Uterus (tissue), 4 donors: ENCODE measurements at places on chromosomes 6 and 20. TPM values are rescaled to one million over a fixed set of nuclear protein-coding genes. Genes with fewer than 3 reads are reported as not detected.
A peak's percentile ranks its signal among the peaks of the same experiment; 100 is the strongest.

GRCh38 chr20:6657904-6658303 lies 109.6 kb upstream of the BMP2 start:
- no peaks in the 10 kb centered on the region for H3K4me1 ChIP-seq
- DNase-seq: no peak
- no peak overlapping the region for H3K4me3 ChIP-seq
- no peaks in the 10 kb centered on the region for H3K36me3 ChIP-seq
- H3K27me3 ChIP-seq: no peaks in the 10 kb centered on the region

- no peak overlapping the region for H3K27ac ChIP-seq
- no peaks in the 10 kb centered on the region for H3K36me3 ChIP-seq
- H3K4me1 ChIP-seq: peaks cover 5% of the 10 kb centered on the region
- no peaks in the 10 kb centered on the region for H3K27me3 ChIP-seq
- no peak for DNase-seq
- no peak overlapping the region for H3K4me3 ChIP-seq
Measured at GRCh38 chr6:129753422-129753821, 43.4 kb upstream of the ARHGAP18 start.

- H3K36me3 ChIP-seq: no peaks in the 10 kb centered on the region
- H3K27me3 ChIP-seq: no peaks in the 10 kb centered on the region
- H3K4me3 ChIP-seq: no peak overlapping the region
- H3K27ac ChIP-seq: no peak overlapping the region
- DNase-seq: no peak
Measured at GRCh38 chr6:27448456-27448855, 24.4 kb downstream of the ZNF184 start.

- no peak for DNase-seq
- H3K4me3 ChIP-seq: no peak overlapping the region
- no peaks in the 10 kb centered on the region for H3K4me1 ChIP-seq
- H3K36me3 ChIP-seq: no peaks in the 10 kb centered on the region
- no peaks in the 10 kb centered on the region for H3K27me3 ChIP-seq
Measured at GRCh38 chr6:169363590-169363989, 109.9 kb upstream of the THBS2 start.

GRCh38 chr6:52887910-52888524 lies 21.5 kb downstream of the GSTA3 start:
- no peaks in the 10 kb centered on the region for H3K36me3 ChIP-seq
- no peaks in the 10 kb centered on the region for H3K4me1 ChIP-seq
- H3K27ac ChIP-seq: no peak overlapping the region
- no peak overlapping the region for H3K4me3 ChIP-seq

DNA sequence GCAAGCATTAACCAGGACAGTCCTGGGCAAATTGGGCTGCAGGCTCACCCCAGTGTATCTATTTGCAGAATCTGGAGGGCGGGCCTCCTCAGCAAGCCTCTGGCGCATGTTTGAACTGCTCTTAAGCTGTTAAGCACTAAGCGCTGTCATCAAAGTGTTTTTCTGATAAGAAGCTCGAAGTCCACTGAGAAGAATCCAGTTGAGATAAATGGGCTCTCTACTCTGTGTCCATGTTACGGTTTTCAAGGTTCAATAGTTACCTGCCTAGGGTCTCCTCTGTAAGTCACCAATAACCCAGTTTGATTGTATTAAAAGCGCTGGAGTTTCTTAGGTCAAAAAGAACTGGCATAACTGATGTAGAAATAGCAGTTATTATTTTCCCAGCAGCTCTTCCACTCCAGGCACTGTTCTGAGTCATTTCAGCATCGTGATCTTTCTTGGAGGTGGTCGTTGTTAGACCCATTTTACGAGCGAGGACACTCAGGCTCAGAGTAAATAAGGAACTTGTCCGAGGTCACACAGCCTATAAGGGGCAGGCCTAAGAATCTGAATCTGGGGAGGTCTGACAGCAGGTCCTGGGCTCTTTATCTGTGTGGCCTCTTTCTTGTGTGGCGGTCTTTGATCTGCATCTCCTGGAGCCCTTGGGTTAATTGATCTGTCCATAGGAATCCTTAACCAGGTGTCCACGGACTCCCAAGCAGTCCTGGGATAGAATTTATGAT lies 207.4 kb upstream of the ZNF217 start:
- DNase-seq: no peak
- H3K4me3 ChIP-seq: no peak overlapping the region
- no peak overlapping the region for H3K27ac ChIP-seq
- H3K27me3 ChIP-seq: no peaks in the 10 kb centered on the region
- no peaks in the 10 kb centered on the region for H3K36me3 ChIP-seq

GRCh38 chr20:8858181-8858787 lies 210.6 kb upstream of the PLCB4 start:
- H3K36me3 ChIP-seq: no peaks in the 10 kb centered on the region
- H3K27me3 ChIP-seq: no peaks in the 10 kb centered on the region
- no peak overlapping the region for H3K4me3 ChIP-seq
- no peak overlapping the region for H3K27ac ChIP-seq
- DNase-seq: peak; percentile 21
- no peaks in the 10 kb centered on the region for H3K4me1 ChIP-seq

DNA sequence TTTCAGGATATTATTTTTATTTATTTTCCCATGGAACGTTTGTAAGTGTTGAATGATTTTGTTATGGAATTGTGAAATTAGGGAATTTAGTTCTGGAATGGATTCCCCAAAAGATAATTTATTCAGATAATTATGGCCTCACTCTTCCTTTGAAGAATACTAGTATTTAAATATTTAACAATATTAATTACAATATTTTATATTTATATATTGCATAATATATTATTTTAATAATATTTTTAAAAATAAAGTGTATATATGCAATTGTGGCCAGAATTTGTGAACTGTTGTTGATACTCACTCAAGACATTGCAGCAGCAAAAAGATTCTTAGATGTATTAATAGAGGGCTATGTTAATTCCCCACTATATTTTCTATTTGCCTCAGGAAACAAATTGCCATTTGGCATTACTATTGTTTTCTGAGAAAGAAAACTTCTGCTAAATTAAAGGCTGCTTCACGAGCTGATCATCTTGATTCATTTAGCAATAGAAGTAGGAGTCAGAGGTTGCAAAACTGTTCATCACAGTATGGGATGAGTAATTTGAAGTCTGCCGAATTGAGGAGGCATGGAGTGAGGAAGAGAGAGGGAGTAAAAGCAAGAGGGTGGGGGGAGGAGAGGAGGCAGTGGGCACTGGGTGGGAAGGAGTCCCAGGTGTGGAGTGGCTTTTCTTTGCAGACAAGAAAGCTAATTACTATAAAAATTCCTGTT lies 729.2 kb downstream of the DHX35 start:
- H3K36me3 ChIP-seq: no peaks in the 10 kb centered on the region
- H3K27ac ChIP-seq: no peak overlapping the region
- no peak overlapping the region for H3K4me3 ChIP-seq
- H3K4me1 ChIP-seq: no peaks in the 10 kb centered on the region
- H3K27me3 ChIP-seq: no peaks in the 10 kb centered on the region

DNA sequence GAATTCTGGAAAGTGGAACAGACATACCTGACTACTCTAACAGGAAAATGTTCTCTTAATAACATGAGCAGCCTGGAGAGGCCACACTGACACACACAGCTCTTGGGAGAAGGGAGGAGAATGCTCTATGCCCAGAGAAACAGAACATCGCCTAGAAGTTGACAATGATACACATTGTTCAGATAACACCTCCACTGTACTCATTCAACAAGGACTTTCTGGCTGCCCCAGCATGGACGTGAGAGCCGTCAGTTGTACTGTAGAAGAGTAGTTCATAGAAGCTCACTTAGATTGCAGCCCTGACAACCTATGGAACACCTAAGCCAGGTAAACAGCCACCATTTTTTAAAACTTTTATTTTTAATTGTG lies 28.9 kb downstream of the BMP7 start:
- peaks cover 5% of the 10 kb centered on the region for H3K4me1 ChIP-seq
- no peaks in the 10 kb centered on the region for H3K36me3 ChIP-seq
- H3K27me3 ChIP-seq: no peaks in the 10 kb centered on the region
- DNase-seq: no peak

GRCh38 chr20:32796383-32796948 lies 23.3 kb upstream of the MAPRE1 start:
- H3K4me1 ChIP-seq: no peaks in the 10 kb centered on the region
- H3K27me3 ChIP-seq: no peaks in the 10 kb centered on the region
- H3K27ac ChIP-seq: no peak overlapping the region
- H3K36me3 ChIP-seq: no peaks in the 10 kb centered on the region
- no peak for DNase-seq

- H3K4me1 ChIP-seq: peaks cover 8% of the 10 kb centered on the region
- no peaks in the 10 kb centered on the region for H3K27me3 ChIP-seq
- no peaks in the 10 kb centered on the region for H3K36me3 ChIP-seq
- H3K4me3 ChIP-seq: no peak overlapping the region
- H3K27ac ChIP-seq: no peak overlapping the region
Measured at GRCh38 chr6:7911345-7911725, 747 bp upstream of the TXNDC5 start.

GRCh38 chr6:157229713-157230112 lies 93.6 kb downstream of the TMEM242 start:
- no peak for DNase-seq
- H3K27me3 ChIP-seq: no peaks in the 10 kb centered on the region
- no peak overlapping the region for H3K27ac ChIP-seq
- no peak overlapping the region for H3K4me3 ChIP-seq

DNA sequence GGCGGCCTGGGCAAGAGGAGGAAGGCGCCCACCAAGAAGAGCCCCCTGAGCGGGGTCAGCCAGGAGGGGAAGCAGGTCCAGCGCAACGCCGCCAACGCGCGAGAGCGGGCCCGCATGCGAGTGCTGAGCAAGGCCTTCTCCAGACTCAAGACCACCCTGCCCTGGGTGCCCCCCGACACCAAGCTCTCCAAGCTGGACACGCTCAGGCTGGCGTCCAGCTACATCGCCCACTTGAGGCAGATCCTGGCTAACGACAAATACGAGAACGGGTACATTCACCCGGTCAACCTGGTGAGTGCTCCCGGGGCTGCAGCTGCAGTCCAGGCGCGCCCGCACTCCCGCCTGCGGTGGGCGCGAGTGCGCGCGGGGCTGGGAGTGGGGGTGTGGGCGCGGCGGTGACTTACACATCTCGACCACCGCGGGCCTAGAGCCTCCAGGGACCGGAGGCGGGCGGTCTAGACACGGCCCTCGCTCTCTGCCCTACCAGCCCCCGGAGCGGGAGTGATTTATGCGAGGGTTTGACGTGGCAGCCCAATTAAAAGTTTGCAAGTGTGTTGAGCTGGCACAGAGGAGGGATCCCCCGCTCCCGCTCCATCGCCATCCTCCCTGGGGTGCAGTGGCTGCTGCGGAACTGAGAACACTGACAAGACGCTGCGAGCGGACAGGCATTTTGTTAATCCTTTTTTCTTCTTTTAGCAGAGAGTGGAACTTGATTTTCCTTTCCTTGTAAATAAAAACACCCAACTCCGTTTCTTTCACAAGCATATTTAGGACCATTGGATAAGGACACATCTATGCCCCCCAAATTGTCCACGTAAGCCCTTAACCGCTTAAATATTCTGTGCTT lies 867 bp downstream of the TCF21 start:
- no peaks in the 10 kb centered on the region for H3K4me1 ChIP-seq
- peak overlapping the region; percentile 85 for H3K27ac ChIP-seq
- DNase-seq: peak; percentile 33

DNA sequence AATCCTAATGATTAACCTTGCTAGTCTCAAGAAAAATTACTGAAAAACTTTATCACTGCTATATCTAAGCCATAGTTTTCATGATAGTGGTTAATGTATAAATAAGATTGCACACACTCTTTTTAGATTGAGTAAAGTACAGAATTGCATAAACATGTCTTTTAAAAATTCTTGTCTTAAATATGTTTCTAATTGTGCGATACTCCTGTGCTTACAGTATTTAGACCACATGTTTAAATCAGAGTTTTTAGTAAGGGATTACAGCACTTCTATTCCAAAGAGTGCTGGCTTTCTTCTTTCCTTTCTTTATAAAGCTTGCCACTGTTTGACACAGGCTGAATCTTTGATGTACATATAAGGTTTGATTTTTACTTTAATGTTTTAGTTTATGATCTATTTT lies 36.8 kb upstream of the RGS17 start:
- no peak for DNase-seq
- no peak overlapping the region for H3K4me3 ChIP-seq
- H3K27me3 ChIP-seq: no peaks in the 10 kb centered on the region
- H3K4me1 ChIP-seq: no peaks in the 10 kb centered on the region

GRCh38 chr20:48691523-48691922 lies 136.3 kb downstream of the PREX1 start:
- no peak for DNase-seq
- H3K36me3 ChIP-seq: no peaks in the 10 kb centered on the region
- no peaks in the 10 kb centered on the region for H3K4me1 ChIP-seq
- H3K4me3 ChIP-seq: no peak overlapping the region
- H3K27me3 ChIP-seq: no peaks in the 10 kb centered on the region

DNA sequence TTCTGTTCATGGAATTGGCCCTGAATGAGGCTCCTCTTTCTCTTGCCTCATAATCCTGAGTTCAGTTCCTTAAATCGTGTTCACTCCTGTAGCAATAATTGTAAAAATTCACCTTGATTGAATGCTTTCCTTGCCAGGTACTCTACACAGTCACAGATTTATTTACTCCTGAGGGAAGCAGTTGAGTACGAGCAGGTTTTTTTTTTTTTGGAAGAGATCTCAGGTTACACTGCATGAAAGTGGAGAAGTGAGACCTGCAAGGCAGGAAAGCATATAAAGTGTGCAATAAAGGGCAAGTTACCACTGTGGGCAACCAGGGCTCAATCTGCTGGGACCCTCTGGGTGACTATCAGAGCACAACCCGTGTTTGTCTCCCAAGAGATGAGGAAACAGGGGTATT lies 93.0 kb upstream of the DOK5 start:
- no peak for DNase-seq
- H3K36me3 ChIP-seq: no peaks in the 10 kb centered on the region
- no peak overlapping the region for H3K4me3 ChIP-seq
- H3K27ac ChIP-seq: no peak overlapping the region

GRCh38 chr6:2476376-2476775 lies 231.0 kb upstream of the GMDS start:
- DNase-seq: no peak
- H3K36me3 ChIP-seq: no peaks in the 10 kb centered on the region
- H3K4me3 ChIP-seq: no peak overlapping the region
- H3K27ac ChIP-seq: no peak overlapping the region

Gene POLH
- total RNA-seq: 5.4 TPM

Gene GTSF1L
- total RNA-seq: not detected

Gene KCNQ2
- 1.2 TPM for total RNA-seq

Gene FAM209A
- not detected for total RNA-seq

Gene PHF3
- total RNA-seq: 65.8 TPM

Gene COL21A1
- total RNA-seq: 2.4 TPM

Gene MCHR2
- not detected for total RNA-seq

Gene FAM209B
- total RNA-seq: not detected

Gene SULF2
- total RNA-seq: 327 TPM
